SHP77 treated with DMSO at 0.1 percent for 48 hours (cell line): ENCODE measurements at places on chromosomes 1 and 21.

GRCh38 chr1:101376121-101377083, 139.6 kb downstream of the S1PR1 start:
- DNase-seq, result no peak

DNA sequence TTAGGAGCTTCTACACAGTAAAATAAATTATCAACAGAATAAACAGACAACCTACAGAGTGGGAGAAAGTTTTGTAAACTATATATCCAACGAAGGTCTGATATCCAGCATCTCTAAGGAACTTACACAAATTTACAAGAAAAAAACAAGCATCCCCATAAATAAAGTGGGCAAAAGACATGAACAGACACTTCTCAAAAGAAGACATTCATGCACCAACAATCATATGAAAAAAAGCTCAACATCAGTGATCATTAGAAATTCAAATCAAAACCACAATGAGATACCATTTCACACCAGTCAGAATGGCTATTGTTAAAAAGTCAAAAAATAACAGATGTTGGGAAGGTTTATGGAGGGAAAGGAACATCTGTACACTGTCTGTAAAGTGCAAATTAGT, 526.4 kb upstream of the CAMK1G start:
- no peak for DNase-seq

- DNase-seq, result no peak
Measured at GRCh38 chr21:42107177-42107880, 36.2 kb downstream of the UMODL1 start.

DNA sequence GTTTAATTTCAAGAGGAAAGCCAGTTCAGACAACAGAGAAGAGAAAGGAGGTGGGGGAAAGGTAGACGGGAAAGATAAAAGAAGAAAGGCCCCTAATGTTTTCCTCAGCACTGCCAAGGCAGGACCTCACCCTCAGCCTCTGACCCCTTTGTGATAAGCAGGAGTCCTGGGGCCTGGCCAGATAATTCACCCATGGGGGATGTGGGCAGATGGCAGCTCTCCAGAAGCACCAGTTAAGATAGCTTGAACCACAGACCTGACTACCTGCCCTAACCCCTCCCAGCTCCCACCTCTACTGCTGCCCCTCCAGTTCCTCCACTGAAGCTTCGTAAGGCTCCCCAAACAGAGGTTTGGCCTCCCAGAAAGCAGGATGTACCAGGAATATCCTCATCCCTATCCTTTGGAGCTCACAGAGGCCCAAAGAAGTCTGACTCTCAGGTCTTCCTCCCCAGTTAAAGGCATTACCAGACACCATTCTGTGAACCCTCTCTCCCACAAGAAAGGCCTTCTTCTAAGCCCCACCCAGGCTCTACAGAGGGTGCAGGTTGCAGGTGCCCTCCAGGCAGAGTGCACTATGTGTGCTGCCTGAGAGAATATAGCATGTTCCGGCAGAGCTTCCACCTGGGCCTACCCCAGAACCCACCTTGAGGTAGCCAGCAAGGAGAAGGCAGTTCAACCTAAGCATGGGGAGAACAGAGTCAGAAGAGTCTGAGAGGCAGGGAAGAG, 9.2 kb upstream of the SNAPIN start:
- DNase-seq, result peak; percentile 64

DNA sequence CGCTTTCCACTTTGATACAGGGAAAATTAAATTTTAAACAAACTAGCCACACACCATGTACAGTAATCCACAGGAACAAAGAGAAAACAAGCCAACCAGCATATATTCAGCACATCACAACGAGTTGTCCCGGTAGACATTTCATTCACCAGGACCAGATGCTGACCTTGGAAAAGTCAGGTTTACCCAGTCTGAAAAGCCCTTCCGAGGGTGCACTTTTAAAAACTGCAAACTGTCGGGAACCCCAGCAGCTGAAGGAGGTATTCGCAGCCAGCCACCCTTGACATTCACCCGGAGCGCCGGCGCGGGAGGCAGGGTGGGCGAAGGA, 1.2 kb downstream of the MCOLN3 start:
- no peak for DNase-seq

- DNase-seq, result no peak
Measured at GRCh38 chr1:206893380-206893779, 3.9 kb upstream of the IL24 start.
